ENCODE measurements at places on chromosomes 1 and 21. TPM values are rescaled to one million over a fixed set of nuclear protein-coding genes. Genes with fewer than 3 reads are reported as not detected.
A peak's percentile ranks its signal among the peaks of the same experiment; 100 is the strongest.

- no peak for DNase-seq
Observed at GRCh38 chr1:210695026-210695425, 366.3 kb downstream of the HHAT start.

- peak; percentile 16 for DNase-seq
Observed at GRCh38 chr1:159817276-159818041, 9.2 kb upstream of the SLAMF8 start.

GRCh38 chr21:26055010-26055409 lies 115.6 kb downstream of the APP start:
- DNase-seq = no peak

DNA sequence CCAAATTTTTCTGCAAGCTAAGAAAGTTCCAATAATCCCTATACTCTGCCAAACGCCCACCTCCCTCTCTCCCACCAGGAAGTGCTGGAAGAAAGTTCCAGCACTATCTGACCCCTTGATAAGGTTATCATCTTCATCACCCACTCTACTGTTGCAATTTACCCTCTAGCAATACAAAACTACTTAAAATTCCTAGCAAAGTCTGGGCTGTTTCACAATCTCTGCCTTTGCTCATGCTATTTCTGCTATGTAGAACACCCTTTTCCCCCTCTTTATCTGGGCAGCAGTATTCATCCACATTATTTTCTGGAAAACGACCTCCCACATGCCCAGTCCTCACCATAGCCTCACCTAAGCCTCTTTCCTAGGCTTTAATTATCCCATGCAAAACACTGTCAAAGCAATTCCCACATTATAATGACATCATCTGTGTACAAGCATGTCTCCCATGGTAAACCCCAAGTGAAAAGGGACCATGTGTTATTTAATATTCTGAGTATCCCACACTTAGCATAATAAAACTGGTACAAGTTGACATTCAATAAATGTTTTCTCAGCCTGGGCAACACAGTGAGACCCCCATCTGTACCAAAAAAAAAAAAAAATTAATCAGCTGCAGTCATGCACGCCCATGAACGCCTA lies 12.0 kb downstream of the F11R start:
- no peak for DNase-seq

DNA sequence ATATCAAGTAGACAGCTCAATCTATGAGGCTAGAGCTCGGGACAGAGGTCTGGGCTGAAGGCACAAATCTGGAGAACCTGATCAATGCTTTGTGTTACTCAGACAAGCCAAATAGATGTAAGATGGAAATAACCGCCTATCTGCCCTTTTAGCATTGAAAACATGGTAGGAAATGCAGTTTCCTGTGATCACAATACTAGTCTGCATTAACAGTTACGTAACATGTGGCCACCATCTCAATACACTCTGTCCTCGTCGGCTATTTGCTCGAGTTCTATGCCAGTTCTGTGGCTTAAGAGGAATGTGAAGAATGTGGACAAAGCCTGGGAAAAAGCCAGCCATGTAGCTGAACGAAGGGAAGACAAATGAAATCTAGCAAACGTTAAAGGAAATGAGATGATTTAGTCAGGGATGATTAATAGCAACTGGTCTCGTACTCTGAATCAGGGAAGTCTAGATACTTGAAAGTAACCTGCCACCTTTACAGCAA lies 73.3 kb downstream of the HSF2BP start:
- DNase-seq = peak; percentile 96

DNA sequence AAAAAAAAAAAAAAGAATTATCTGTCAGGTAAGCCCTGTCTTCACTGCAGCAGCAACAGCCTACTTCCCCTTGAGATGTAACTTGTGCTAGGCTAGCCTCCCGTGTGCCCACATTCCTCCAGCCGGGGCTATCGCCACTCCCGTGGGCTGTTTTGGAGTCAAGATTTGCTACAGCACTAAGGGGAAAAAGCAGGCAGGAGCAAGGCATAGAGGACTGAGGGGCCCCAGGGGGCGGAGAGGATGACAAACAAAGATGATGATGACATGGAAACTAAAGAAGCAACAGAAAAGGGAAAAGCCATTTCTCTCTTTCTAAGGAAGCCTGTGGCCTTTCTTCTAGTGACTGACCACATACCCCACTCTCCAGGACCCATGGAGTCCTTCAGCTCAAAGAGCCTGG lies 1.9 kb downstream of the TNFAIP8L2 start:
- DNase-seq = no peak

SEC16B gene
- total RNA-seq = 1.5 TPM

DNA sequence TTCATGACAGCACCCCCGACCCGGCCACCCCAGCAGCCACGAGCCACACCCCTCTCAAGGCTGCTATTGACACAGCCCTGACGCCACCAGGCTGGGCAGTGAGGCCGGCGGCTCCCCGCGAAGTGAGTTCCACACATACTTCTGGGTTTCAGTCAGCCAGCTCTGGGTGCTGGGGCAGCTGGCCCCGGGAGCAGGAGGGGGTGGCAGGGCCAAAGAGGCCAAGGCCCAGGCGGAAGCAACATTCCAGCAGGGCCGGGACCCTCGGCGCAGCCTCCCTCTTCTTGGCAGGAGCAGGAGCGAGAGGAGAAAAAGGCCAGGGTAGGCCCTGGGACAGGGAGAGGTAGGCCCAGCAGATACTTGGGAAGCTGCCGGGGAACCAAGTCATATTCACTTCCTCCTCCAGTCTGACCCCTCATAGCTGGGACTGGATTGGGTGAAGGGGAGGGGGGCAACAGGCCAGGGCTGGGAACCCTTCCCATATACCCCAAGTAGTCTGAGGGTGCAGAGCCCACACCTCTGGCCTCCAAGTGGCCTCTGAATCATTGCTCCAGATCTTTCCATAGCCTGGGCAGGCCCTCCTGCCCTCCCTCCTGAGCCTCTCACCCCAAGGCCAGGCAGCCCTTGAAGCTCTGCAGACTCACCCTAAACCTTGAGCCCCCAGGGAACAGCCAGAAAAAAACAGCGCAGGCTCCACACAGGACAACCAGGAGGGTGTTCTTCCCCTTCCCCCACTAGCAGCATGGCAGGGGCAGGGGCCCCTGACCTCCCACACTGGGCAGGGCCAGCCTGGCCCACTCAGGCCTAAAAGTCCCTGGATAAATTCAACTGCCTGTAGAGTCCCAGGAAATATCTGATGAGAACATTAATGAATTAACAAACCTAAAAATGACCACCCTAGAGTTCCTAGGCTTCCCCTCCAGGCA lies 5.7 kb downstream of the HSPG2 start:
- peak; percentile 69 for DNase-seq

DNA sequence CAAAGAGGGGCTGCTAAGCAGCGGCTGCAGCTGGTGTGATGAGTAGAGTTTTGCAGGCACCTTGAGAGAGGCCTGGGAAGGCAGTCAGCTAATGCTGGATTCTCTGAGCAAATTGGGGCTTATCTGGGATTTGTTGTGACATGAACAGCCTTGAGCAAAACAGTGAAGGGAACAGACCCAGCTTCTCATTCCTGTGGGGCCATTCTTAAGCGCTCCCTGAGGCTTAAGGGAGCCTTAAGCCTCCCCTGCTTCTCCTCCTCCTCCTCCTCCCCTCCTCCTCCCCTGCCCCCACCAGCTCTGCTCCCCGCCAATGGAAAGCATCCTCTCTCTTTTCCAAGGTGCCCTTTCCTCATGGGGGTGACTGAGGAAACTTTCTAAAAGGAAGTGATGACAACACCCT lies 21.3 kb downstream of the HMGCS2 start:
- no peak for DNase-seq

KCNJ10 gene
- 0.09 TPM for total RNA-seq

DNA sequence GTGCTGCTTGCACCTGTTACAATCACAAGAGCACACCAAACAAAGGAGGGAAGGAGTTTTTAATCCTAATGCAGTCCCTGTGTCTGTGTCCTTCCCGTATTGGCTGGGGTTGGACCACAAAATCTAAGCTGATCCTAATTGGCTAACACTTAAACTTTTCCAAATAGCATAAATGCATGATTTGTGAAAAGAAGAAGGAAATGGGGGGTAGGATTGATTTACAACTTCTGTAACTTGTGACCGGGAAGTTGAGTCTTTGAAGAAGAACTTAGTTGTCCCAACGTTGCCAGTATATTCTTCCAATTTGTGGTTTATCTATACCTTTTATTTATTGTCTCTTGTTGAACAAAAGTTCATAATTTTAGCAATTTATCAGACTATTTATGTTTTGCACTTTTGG lies 11.8 kb upstream of the IPP start:
- no peak for DNase-seq

ANKRD35 gene
- 3.7 TPM for total RNA-seq

GRCh38 chr21:32803651-32804050 lies 32.1 kb upstream of the PAXBP1 start:
- DNase-seq = no peak

PLA2G2D gene
- total RNA-seq = 0.57 TPM

- no peak for DNase-seq
Observed at GRCh38 chr1:235108185-235108593, 20.4 kb downstream of the TOMM20 start.

GRCh38 chr1:153617663-153618062 lies 1.5 kb upstream of the S100A14 start:
- DNase-seq = no peak

DNA sequence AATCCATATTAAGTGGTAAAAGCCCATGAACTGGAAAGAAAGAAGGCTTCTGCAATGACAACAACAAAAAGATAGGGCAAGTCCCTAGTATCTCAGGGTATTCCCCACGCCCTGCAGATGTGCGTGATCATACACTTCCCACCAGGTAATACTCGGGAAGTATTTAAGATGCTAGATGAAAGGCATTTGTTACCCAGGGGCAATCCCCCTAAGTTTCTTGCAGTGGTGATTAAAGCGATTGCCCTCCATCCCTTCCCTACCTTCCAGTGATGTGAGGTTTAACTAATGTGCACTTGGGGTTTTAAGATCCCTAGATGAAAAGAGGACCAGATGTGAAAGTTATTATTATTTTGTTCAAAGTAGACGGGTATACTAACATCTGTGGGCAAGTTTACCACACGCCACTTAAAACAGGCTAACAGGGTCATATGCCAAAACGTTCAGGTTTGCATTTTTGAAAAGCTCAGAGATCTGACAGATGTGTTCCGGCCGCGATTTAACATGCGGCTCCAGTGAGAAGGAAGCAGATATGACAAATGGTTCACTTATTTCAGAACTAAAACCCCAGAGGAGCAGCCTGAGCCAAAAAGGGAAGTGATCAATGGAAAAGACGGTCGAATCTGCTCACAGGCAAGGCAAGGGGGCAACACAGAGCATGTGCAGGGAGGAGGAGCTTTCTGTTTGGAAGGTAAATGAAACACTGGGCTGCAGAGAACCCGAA lies 17.4 kb downstream of the TIAM1 start:
- no peak for DNase-seq

GRCh38 chr1:203239081-203239480 lies 9.6 kb upstream of the CHIT1 start:
- DNase-seq = no peak

CHD5 gene
- total RNA-seq = 0.55 TPM

FMO2 gene
- 44.8 TPM for total RNA-seq

GRCh38 chr1:89581859-89582258 lies 51.1 kb upstream of the LRRC8C start:
- DNase-seq = no peak

- no peak for DNase-seq
Observed at GRCh38 chr1:204041232-204041767, 31.6 kb upstream of the SOX13 start.

DNA sequence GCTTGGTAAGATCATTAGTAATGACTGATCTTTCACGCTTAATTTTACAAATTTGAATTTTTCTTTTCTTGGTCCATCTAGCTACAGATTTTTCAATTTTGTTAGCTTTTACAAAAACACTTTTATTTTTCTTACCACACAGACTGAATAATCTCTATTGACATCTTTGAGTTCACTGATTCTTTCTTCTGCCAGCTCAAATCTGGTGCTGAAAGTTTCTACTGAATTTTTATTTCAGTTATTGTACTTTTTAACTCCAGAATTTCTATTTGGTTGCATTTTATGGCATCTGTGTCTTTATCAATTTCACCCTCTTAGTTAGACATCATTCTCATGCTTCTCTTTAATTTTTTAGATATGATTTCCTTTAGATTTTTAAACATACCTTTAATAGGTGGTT lies 584.7 kb downstream of the LMO4 start:
- no peak for DNase-seq

All from lung (tissue), 17 donors.